Esophagus squamous epithelium (tissue), 5 donors: ENCODE measurements at places on chromosomes 6 and 20. TPM values are rescaled to one million over a fixed set of nuclear protein-coding genes. Genes with fewer than 3 reads are reported as not detected.

GRCh38 chr6:13217206-13217905 lies 111.0 kb downstream of the TBC1D7 start:
- H3K4me3 ChIP-seq: no peak overlapping the region
- H3K27me3 ChIP-seq: no peaks in the 10 kb centered on the region
- no peak for DNase-seq

- H3K4me1 ChIP-seq: peaks cover 19% of the 10 kb centered on the region
- H3K27me3 ChIP-seq: peaks cover 75% of the 10 kb centered on the region
- no peaks in the 10 kb centered on the region for H3K36me3 ChIP-seq
- no peak overlapping the region for H3K27ac ChIP-seq
- DNase-seq: no peak
- H3K4me3 ChIP-seq: no peak overlapping the region
Measured at GRCh38 chr6:45727819-45728449, 287.7 kb downstream of the CLIC5 start.

- H3K4me3 ChIP-seq: no peak overlapping the region
- DNase-seq: no peak
- H3K4me1 ChIP-seq: no peaks in the 10 kb centered on the region
- H3K36me3 ChIP-seq: no peaks in the 10 kb centered on the region
- H3K27me3 ChIP-seq: no peaks in the 10 kb centered on the region
Measured at GRCh38 chr6:22343864-22344263, 47.0 kb upstream of the PRL start.

DNA sequence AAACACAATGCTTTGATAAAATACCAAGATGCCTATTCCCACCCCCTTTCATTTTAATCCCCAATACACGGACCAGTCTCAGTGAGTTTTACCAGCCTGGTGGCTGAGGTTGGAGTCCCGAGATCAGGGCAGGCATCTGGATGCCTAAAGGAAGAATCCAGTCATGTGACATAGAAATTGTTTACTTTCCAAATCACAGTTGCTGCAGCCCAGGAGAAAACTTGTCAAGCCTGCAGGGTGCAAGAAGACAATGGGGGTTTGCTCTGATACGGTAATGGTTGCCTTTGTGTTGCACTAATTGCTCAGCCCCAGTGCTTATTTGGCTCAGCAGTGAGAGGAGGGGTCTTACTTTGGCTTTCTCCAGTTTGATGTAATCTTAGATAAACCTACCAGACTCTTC lies 308.5 kb upstream of the POU3F2 start:
- no peak for DNase-seq
- H3K4me3 ChIP-seq: no peak overlapping the region
- H3K36me3 ChIP-seq: no peaks in the 10 kb centered on the region
- no peak overlapping the region for H3K27ac ChIP-seq
- no peaks in the 10 kb centered on the region for H3K4me1 ChIP-seq

- H3K27ac ChIP-seq: no peak overlapping the region
- no peaks in the 10 kb centered on the region for H3K36me3 ChIP-seq
- no peaks in the 10 kb centered on the region for H3K27me3 ChIP-seq
- no peak overlapping the region for H3K4me3 ChIP-seq
- no peak for DNase-seq
Measured at GRCh38 chr6:107743311-107743710, 80.8 kb downstream of the SCML4 start.

DNA sequence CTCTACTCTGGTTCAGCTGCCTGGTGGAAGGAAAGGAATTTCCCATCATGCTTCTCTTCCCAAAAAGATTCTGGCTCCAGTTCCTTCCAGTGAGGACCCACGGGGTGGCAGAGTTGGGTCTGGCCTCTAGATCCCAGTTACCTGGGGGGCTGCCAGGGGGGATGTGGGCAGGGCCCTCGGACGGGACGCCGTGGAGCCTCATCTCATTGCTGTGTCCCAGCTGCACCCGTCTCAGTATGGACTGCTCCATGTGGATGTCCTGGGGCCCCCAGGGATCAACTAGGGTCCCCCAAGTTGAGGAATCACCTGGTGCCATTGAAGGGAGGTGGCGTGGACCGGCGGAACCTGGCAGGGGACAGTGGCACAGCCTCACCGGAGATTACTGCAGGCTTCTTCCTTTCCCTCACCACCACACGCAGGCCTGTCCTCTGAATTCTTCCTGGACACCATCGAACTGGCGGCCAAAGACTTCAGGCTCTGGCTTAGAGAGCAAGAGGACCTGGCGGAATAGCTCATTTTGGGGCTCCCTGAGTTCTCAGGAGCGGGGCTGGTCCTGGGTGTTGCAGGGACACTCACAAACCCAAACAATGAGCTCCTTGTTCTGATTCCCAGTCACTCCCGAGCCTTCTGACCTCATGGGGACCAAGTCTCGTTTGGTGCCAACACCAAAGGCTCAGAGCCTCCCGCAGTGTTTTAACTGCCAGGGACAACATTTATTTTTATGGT lies 8.5 kb downstream of the ZBP1 start:
- DNase-seq: no peak
- no peaks in the 10 kb centered on the region for H3K4me1 ChIP-seq
- no peak overlapping the region for H3K4me3 ChIP-seq
- no peaks in the 10 kb centered on the region for H3K27me3 ChIP-seq
- no peak overlapping the region for H3K27ac ChIP-seq

GRCh38 chr20:39661833-39662232 lies 699.7 kb downstream of the DHX35 start:
- H3K27ac ChIP-seq: no peak overlapping the region
- H3K4me1 ChIP-seq: no peaks in the 10 kb centered on the region
- H3K36me3 ChIP-seq: no peaks in the 10 kb centered on the region
- no peaks in the 10 kb centered on the region for H3K27me3 ChIP-seq

- H3K36me3 ChIP-seq: no peaks in the 10 kb centered on the region
- H3K27ac ChIP-seq: no peak overlapping the region
- peaks cover 23% of the 10 kb centered on the region for H3K4me1 ChIP-seq
- no peak for DNase-seq
- H3K4me3 ChIP-seq: no peak overlapping the region
Measured at GRCh38 chr20:49919461-49919860, 4.1 kb upstream of the SPATA2 start.

DNA sequence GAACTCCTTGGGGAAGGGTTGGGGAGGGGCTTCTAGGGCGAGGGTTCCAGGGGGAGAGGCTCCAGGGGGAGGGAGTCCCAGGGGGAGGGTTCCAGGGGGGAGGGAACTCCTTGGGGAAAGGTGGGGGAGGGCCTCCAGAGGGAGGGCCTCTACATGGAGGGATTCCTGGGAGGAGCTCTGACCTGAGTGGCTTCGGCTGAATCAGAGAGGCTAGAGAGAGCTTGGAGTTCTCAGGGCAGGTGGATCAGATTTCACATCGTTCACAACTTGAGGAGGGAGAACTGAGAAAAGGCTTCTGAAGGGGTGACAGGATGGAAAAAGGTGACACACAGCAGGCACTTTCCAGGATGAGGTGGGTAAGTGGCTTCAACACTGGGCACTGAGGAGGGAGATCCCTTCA lies 49.1 kb downstream of the DAAM2 start:
- no peaks in the 10 kb centered on the region for H3K27me3 ChIP-seq

DNA sequence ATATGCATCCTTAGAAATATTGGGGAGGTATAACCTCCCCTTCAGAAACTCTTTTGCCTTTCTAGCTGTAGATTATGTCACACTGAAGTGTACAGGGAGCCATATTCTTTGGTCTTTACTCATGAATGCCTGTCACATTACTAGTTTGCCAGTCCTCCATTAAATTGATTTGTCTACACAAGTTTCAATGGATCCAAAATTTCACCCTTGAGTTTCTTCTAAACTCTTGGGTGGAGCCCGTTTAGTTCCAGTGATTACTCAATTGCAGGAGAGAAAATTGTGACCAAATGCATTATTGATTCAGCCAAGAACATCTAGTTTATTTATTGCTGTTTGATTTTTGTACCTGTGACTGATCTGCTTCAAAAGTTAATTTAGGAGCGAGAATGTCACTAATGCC lies 60.4 kb upstream of the TFB1M start:
- no peak overlapping the region for H3K4me3 ChIP-seq
- no peaks in the 10 kb centered on the region for H3K4me1 ChIP-seq
- H3K27me3 ChIP-seq: no peaks in the 10 kb centered on the region
- DNase-seq: no peak
- no peak overlapping the region for H3K27ac ChIP-seq

- no peak overlapping the region for H3K4me3 ChIP-seq
- no peaks in the 10 kb centered on the region for H3K36me3 ChIP-seq
- peaks cover 52% of the 10 kb centered on the region for H3K4me1 ChIP-seq
- H3K27ac ChIP-seq: peak overlapping the region; percentile 79
- H3K27me3 ChIP-seq: peaks cover 16% of the 10 kb centered on the region
- no peak for DNase-seq
Measured at GRCh38 chr20:3740615-3741301, 8.3 kb downstream of the HSPA12B start.

- H3K27ac ChIP-seq: no peak overlapping the region
- H3K4me3 ChIP-seq: no peak overlapping the region
- no peak for DNase-seq
- no peaks in the 10 kb centered on the region for H3K36me3 ChIP-seq
- no peaks in the 10 kb centered on the region for H3K27me3 ChIP-seq
- peaks cover 10% of the 10 kb centered on the region for H3K4me1 ChIP-seq
Measured at GRCh38 chr20:63031251-63032014, 24.7 kb upstream of the BHLHE23 start.

DNA sequence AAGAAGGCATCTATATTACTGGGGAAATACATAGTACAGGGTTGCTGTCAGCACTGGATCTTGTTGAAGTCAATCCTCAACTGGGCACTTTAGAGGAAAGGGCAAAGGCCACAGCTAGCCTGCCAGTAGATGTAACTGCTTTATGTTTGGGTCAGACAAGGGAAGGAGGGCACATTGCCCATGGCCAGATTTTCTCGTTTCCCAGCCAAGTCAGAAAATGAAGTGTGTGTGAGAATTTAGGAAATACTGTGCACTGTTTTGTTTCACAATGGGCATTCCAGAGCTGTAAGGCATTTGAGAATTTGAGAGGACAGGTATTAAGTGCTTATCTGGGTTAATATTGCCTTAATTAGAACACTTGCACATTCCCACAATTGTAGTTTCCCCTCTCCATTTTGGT lies 183.9 kb upstream of the MCHR2 start:
- H3K4me1 ChIP-seq: peaks cover 11% of the 10 kb centered on the region
- no peak overlapping the region for H3K4me3 ChIP-seq
- H3K27me3 ChIP-seq: no peaks in the 10 kb centered on the region
- no peak overlapping the region for H3K27ac ChIP-seq
- no peak for DNase-seq
- no peaks in the 10 kb centered on the region for H3K36me3 ChIP-seq

DNA sequence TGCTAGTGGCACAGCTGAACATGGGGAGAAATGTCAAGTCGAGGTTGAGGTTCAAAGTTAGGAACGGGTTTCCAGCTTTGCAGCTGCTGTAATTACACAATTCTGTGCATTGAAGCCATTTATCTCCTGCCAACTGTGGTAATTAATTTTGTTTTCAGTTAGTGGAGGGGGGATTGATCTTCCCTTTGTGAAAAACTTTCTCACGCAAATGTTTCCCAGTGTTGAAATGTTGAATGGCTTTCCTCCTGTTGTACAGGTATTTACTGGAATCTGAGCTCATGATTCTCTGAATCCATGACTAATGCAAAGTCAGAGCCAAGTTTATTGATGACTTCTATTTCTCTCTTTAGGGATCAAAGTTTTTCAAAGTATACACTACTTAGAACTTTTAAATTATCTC lies 198.4 kb upstream of the SLC35B3 start:
- no peaks in the 10 kb centered on the region for H3K27me3 ChIP-seq
- H3K36me3 ChIP-seq: no peaks in the 10 kb centered on the region
- no peak overlapping the region for H3K4me3 ChIP-seq
- peak overlapping the region; percentile 40 for H3K27ac ChIP-seq
- H3K4me1 ChIP-seq: no peaks in the 10 kb centered on the region

GRCh38 chr6:166419286-166419685 lies 36.5 kb upstream of the MPC1 start:
- H3K27me3 ChIP-seq: no peaks in the 10 kb centered on the region
- no peak overlapping the region for H3K4me3 ChIP-seq
- no peaks in the 10 kb centered on the region for H3K4me1 ChIP-seq
- no peak for DNase-seq
- no peak overlapping the region for H3K27ac ChIP-seq
- H3K36me3 ChIP-seq: peaks cover 86% of the 10 kb centered on the region

- peak overlapping the region; percentile 62 for H3K4me3 ChIP-seq
- H3K36me3 ChIP-seq: no peaks in the 10 kb centered on the region
- no peak for DNase-seq
- no peaks in the 10 kb centered on the region for H3K27me3 ChIP-seq
- H3K27ac ChIP-seq: peak overlapping the region; percentile 89
- H3K4me1 ChIP-seq: no peaks in the 10 kb centered on the region
Measured at GRCh38 chr6:57173056-57173885, 1.1 kb downstream of the BAG2 start.

DNA sequence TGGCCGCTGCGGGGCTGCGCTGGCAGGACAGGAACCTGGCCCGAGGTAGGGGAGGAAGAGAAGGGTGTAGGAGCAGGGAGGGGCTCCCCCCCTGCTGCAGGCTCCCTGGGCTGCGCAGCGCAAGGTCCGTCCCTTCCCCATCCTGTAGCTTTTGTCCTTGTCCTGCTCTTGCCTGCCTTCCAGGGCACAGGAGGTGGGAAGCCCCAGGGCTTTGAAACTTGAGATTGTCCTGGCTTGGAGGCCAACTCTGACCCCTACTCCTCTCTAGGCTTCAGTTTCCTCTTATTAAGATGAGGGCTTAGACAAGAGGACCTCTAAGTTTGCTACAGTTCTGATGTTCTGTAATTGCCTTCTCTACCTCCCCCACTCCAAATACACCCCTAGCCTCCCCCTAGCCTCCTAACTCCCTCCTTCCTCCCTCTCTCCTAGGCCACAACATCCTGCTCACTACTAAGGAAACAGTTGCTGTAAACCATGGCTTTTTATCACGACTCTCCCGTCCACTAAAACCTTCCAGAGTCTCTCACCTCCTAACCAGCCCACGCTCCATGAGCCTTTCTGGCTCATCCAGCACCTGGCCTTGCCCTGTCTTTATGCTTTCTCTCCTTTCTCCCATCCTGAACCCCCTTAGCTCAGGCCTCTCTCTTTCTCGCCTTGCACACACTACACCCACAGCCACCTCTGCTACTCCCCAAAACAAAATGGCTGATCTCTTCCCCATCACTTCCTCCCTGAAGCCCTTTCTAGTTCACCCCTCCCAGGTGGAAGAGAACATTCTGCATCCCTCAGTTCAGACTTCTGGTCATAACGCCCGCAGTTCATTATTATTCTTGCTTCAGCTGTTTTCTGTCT lies 10.2 kb downstream of the UNC5CL start:
- peaks cover 12% of the 10 kb centered on the region for H3K4me1 ChIP-seq
- peak overlapping the region; percentile 22 for H3K27ac ChIP-seq
- H3K36me3 ChIP-seq: no peaks in the 10 kb centered on the region
- H3K27me3 ChIP-seq: no peaks in the 10 kb centered on the region
- no peak for DNase-seq

NKX2-4 gene
- total RNA-seq: not detected

BMP6 gene
- total RNA-seq: 0.57 TPM

OR12D3 gene
- not detected for total RNA-seq

GRM1 gene
- total RNA-seq: not detected

ZGPAT gene
- 25.4 TPM for total RNA-seq

NR2E1 gene
- not detected for total RNA-seq

LGSN gene
- total RNA-seq: not detected

COL21A1 gene
- total RNA-seq: 1.8 TPM

TRIM27 gene
- 25.0 TPM for total RNA-seq

CALHM4 gene
- total RNA-seq: not detected
